Stimulated activated CD8-positive, alpha-beta memory T cell treated with anti-CD3 and anti-CD28 coated beads, Interleukin-12 subunit alpha, Interleukin-12 subunit beta, amount 100 ng/mL, for 4 hours (primary cell): ENCODE measurements at places on chromosomes 2 and 18.

GRCh38 chr2:61109291-61109690 is 43.6 kb downstream of the SANBR start:
- no peak for DNase-seq

GRCh38 chr2:231611273-231612108 is 18.8 kb downstream of the TEX44 start:
- peak; percentile 27 for DNase-seq

- no peak for DNase-seq
Measured at GRCh38 chr2:72955228-72956049, 38.1 kb downstream of the EMX1 start.

- no peak for DNase-seq
Measured at GRCh38 chr2:223759569-223760430, 77.6 kb downstream of the AP1S3 start.

DNA sequence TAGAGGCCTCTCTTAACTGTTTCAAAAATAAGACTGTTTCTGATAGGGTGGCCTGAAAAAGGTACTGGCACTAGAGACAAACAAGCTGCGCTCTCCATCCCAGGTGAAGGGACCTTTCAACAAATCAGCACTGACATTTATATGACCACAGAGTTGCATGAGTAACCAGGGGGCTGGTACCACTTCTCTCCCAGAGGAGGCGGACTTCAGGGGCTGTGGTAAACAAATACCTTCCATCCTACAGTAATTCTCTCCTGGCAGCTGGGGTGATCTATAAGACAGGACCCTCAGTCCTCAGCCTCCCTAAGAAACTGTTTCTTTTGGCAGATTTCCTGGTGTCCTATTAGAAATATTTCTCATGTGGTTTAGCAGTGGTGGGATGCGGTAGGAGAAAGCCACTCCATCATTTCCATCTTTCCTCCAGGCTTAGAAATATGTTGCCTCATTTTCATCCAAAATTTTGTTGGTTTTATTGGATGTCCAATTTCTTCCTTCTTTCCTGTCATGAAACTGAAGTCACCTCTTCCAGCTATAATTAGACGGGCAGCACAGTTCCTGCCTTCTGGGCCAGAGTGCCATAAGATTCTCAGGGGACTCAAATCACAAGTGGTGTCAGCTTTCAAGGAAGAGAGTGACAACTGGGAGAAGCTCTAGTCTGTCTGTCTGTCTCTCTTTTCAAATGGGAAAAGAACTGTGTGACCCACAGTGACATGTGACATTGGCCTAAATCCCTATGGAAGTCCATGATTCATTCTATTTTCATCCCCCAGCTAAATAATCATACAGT is 96.4 kb downstream of the CYRIA start:
- no peak for DNase-seq

DNA sequence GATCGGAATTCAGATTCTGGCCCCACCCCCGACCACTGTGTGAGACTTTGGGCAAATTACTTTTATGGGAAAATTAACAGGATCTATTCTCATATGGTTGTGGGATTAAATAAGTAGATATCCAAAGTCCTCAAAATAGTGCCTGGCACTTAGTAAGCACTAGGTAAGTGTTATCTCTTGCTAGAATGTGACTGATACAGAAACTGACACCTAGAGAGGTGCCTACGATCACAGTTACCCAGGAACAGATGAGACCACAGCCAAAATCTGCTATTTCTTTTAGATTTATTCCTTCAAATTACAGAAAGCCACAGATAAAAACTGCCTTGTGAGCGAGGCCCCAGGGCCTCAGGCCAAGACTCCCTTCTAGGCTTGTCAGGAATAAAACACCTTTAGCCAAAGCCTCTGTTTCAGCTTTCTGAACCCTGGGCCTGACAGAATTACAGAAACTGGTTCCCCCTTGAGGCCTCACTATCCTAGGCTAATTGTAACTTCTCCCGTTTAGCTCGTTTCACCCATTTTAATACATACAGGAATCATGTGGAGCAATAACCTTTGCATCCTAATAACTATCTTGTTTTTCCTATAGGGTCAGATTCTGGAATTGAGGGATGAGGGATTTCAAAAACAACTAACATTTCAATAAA is 22.3 kb upstream of the CHMP1B start:
- DNase-seq, result no peak

DNA sequence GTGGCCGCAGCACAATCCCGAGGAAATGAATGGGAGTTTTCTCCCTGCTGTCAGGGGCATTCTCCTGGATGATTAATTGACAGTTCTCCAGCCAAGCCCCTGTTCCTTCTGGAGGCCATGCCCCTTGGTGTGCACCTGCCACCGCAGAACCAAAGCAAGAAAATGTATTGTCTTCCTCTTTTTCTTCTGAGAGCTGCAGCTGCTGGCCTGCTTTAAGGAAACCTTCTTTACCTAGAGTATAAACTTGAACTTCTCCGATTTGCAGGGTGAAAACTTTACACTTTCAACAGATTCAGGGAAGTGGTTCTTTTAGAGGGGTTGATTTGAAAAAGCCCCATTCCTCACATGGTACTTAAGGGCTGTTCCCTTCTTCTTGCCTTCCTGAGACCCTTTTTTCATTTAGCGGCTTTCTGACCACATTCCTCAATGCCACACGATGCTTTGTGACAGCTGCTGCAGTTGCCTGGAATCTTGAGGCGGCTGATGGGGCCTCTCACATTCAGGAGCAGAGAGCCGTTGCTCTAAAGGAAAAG is 402.8 kb downstream of the TXNL1 start:
- no peak for DNase-seq

DNA sequence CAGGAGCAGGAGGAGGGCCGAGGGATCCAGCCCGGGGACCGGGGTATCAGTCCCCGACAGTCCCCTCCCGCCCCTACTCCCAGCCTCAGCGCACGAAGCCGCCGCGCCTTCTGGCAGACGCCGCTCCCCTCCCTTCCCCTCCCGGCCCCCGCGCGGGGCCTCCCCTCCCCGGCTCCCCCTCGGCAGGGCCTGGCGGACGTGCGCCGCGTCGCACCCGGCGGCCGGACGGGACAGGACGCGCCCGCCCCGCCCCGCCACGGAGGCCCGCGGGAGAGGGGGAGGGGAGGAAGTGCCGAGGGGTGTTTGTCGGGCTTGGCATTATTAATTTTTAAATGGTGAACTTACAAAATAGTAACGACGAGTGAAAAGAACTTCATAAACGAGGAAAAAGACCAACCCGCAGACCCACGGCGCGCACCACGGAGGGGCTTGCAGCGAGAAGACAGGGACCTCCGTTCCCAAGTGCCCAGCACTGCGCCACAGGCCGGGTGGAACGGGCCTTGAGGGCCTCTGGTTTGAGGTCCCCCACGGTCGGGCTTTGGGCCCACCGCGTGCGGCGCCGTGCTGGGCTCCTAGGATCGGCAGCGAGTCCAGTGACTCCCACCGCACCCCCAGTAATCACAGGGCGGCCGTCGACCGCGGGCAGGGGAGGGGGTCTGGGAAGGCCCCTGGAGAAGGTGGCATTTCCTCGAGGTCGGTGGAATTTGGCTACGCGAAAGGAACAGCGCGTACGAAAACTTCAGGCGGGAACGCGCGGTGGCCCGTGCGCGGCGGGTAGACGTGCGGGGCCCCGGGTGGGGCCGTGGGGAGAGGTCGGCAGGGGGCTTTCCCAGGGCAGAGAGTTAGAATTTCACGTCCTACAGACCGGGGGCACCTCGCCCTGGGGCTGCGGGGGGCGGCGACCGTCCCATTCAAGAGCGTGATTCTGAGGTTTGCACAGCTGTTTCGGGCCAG is 954 bp upstream of the CTDSP1 start:
- DNase-seq, result peak; percentile 54

- no peak for DNase-seq
Measured at GRCh38 chr2:10385933-10386773, 62.0 kb downstream of the ODC1 start.

GRCh38 chr2:96236882-96237281 is 28.3 kb upstream of the STARD7 start:
- DNase-seq, result no peak

DNA sequence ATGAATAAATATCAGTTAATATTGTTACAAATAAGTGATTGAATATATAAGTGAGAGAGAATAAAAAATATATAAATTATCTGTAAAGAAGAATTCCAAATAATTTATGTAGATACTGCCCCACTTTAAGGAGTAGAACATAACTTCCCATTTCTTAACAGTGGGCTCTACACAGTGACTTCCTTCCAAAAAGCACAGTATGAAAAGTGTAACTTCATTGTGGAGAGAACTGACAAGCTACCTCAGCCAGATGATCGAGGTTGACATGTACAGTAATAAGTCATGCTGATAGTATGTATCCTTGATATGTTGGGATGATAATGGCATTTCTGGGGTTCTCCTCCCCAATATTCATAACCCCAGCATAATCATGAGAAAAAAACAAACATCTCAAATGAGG is 191.9 kb upstream of the FN1 start:
- no peak for DNase-seq

GRCh38 chr2:241390301-241391206 is 34.5 kb downstream of the FARP2 start:
- DNase-seq, result no peak

DNA sequence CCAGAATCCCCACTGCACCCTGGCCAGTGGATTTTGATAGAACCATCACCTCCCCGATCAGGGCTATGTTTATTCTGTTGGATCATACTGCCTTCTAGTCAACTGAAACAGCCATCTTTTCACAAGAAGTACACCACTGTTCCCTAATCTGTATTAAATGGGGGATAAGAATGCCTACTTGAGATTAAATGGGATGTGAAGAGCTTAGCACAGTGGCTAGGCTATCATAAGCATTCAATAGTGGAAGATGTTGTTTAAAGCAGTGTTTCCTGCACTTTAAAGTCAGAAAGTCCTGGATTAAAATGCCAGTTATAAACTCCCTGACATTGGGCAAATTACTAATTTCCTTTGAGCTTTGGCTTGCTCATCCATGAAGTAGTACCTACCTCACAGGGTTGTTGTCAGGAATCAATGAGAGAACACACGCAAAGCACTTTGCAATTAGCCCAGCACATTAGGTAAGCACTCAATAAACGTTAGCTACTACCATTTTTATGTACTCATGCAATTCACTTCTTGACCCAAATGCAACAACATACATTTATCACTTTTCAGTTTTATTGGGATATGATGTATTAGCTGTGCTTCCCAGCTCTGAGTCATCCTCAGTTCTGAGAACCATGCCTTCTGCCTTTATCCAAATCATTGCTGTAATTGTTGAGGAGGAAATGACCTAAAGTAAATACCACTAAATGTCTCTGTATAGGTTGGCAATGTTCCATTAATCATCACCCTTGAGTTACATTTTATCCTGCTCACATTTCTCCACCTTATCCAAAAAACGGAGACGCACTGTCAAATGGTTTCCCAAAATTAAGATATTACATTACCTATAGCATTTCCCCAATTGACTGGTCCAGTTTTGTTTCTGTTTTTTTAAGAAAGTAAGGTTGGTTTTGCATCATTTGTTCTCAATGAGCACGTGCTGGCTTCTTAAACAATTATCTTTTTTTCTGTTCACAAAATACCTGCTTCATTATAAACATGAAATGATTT is 2.1 kb downstream of the TMEM247 start:
- DNase-seq, result no peak

- DNase-seq, result no peak
Measured at GRCh38 chr2:129738799-129739198, 240.7 kb upstream of the RAB6C start.

- DNase-seq, result no peak
Measured at GRCh38 chr18:29271501-29271900, 1094.6 kb upstream of the CDH2 start.

DNA sequence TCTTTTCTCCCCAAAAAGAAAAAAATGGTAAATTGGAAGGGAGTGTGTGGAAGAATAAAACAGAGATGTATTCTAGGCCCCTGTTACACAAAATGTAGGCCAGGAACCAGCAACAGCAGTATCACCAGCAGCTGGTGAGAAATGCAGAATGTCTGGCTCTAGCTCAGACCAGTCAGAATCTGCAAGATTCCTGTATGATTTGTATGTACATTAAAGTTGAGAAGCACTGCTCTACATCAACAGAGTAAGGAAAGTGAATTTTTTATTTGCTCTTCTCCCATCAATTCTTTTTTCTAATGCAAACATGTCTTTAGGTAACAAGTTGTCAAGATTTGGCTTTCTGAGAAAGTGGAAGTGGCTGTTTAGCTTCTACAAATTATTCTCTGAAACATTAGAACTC is 235.4 kb upstream of the FANCL start:
- no peak for DNase-seq

DNA sequence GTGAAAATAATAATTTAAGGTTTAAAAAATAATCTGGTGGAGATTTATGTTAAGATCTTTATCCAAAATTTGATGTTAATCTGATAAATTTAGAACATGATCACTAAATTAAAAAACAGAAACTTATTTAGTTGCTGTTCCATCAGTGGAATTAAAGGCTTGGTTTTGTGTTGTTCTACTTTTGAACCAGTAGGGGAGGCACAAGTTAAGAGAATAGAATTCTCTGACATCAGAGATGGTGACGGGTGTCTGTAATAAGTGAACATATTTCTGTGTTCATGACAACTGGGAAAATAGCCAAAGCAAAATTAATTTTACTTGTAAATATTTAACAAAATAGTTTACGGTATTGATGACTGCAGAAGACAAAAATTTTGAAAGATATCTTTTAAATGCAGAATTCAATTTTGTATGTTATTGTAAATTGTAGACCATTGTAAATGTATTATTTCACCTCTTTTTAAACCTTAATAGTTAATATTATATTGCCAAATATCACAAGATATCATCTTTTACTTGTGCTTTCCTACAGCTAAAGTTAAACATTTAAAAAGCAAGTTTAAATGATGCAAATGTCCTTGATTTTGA is 106.0 kb downstream of the UBR3 start:
- no peak for DNase-seq

- DNase-seq, result no peak
Measured at GRCh38 chr2:143071185-143071876, 57.9 kb upstream of the ARHGAP15 start.

GRCh38 chr2:24489465-24490180 is 1.4 kb upstream of the NCOA1 start:
- no peak for DNase-seq

DNA sequence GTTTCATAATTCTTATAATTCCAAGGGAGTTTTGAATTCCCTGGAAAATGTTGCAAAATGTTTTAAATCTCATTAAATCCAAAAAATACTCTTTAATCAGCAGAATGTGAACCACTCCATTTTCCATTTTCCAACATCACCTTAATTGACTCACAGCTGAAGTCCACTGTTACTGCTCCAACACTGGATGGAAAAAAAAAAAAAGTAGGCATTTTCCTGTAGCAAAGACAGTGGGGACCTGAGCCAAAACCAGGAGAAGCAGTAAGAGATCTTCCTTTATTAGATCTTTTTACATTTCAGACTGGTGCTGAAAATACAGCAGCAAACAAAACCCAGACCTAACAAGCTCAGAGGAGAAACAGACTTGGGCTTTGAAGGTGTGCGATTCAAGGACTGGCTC is 62.4 kb upstream of the SPATS2L start:
- DNase-seq, result no peak

GRCh38 chr18:28267276-28267675 is 90.3 kb upstream of the CDH2 start:
- DNase-seq, result no peak

DNA sequence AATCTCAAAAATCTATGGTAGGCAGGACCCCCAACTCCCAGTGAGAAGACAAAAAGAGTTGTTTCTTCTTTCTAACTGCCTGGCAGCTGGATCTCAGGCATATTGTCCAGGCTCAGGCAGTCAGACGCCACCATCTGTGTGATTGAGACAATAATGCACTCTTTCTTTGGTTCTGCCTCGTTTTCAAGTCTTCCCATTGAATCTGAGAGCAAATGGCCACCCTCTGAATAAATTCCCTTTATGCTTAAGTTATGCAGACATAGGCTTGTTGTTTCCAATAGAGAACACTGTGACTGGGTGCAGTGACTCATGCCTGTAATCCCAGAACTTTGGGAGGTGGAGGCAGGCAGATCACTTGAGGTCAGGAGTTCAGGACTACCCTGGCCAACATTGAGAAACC is 15.3 kb upstream of the CD207 start:
- no peak for DNase-seq
